NCI-H1092 treated with DMSO at 0.1 percent for 48 hours (cell line): ENCODE measurements at places on chromosomes 16 and 17.
A peak's percentile ranks its signal among the peaks of the same experiment; 100 is the strongest.

- no peak for DNase-seq
Observed at GRCh38 chr16:60771138-60771537, 1265.1 kb downstream of the CDH8 start.

GRCh38 chr17:38735161-38735997, 5.2 kb downstream of the CISD3 start:
- DNase-seq = peak; percentile 45

- peak; percentile 16 for DNase-seq
Observed at GRCh38 chr16:27154705-27155521, 48.4 kb upstream of the KDM8 start.

- no peak for DNase-seq
Observed at GRCh38 chr16:24800586-24800985, 45.2 kb upstream of the SLC5A11 start.

- DNase-seq = peak; percentile 59
Observed at GRCh38 chr16:19559242-19559910, 3.9 kb downstream of the VPS35L start.

DNA sequence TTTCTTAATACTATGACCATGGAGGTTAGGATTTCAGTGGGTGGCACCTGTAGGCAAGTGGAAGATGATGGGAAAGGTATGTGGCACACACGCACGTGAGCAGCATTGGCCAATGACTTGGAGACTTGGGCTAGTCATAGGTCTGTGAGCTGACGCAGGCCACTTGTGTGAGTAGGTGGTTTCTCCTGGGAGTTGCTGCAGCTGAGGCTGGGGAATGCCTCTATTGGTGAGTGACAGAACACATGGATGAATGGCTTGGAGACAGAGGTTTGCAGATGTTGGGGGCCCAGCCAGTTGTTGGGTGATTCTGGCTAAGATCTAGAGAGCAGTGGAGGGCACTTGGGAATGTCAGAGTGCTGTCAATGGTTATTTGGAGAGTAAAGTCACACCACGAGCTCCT, 64.1 kb downstream of the MARF1 start:
- no peak for DNase-seq

- no peak for DNase-seq
Observed at GRCh38 chr16:80836846-80837245, 32.4 kb upstream of the CDYL2 start.

- no peak for DNase-seq
Observed at GRCh38 chr16:51876934-51877333, 670.0 kb downstream of the TOX3 start.

- DNase-seq = no peak
Observed at GRCh38 chr17:10087355-10087754, 111.1 kb downstream of the GAS7 start.

GRCh38 chr16:74718140-74718539, 17.5 kb upstream of the MLKL start:
- no peak for DNase-seq

DNA sequence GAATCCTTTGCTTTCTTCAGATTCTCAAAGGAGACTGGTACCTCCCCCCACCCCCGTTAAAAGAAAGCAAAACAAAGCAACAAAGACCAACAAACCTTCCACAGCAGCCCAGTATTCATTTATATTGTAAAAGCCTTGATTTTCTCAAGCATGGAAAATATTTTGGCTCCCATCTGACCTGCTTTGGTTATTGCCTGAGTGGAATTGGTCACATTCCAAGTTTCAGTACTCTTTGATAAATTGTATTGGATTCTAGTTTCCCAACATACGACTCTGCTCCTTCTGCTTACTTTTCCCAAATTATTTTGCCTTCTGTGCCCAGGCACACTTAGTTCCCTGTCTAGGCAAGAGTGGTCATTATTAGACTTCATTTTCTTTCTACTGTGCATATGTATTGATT, 1.3 kb downstream of the ABCC11 start:
- no peak for DNase-seq

DNA sequence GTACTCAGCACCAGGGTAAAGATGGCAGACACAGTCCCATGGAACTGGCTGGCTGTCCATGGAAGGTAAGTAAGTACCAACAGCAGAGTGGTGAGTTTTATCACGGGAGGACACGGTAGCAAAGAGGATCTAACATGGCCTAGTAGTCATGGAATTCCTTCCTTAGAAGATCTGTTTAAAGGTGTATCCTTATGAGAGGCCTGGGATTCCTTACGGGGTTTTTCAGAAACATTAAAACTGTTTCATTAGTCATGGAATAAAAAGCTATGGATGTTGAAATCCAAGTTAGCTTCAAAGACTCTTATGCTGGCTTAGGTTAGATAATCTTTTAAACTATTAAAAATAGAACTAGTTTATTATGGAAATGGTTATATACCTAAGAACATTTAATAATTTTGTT, 7.4 kb downstream of the FTO start:
- DNase-seq = no peak

DNA sequence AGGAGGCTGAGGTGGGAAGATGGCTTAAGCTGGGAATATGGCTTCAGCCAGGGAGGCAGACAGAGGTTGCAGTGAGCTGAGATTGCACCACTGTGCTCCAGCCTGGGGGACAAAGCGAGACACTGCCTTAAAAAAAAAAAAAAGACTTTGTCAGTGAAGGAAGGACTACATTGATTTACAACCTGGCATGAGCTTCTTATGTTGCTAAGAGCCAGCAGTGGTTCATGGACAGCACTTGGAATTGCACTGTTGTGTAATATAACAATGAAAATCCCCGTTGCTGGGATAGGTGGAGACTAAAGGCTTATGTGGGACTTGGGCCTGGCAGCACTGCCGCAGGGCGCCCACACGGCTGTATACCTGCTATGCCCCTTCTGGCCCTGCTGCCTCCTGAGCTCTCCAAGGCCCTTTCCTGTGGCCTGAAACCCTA, 14.1 kb upstream of the SLC16A5 start:
- no peak for DNase-seq

- DNase-seq = no peak
Observed at GRCh38 chr17:79842136-79842655, 3.0 kb upstream of the CBX4 start.

- DNase-seq = no peak
Observed at GRCh38 chr17:64386412-64387144, 4.1 kb downstream of the PECAM1 start.

GRCh38 chr16:11020388-11020787, 76.0 kb downstream of the CLEC16A start:
- DNase-seq = no peak
